Stimulated activated CD8-positive, alpha-beta memory T cell treated with anti-CD3 and anti-CD28 coated beads, Interleukin-2, amount 100 ng/mL, for 1 hour (primary cell): ENCODE measurements at places on chromosomes 3 and 15.

- DNase-seq = no peak
Observed at GRCh38 chr15:78617076-78617475, 3.7 kb downstream of the CHRNA3 start.

- DNase-seq = no peak
Observed at GRCh38 chr3:153600896-153601295, 438.9 kb downstream of the RAP2B start.

- no peak for DNase-seq
Observed at GRCh38 chr3:14428087-14429033, 26.0 kb downstream of the SLC6A6 start.

DNA sequence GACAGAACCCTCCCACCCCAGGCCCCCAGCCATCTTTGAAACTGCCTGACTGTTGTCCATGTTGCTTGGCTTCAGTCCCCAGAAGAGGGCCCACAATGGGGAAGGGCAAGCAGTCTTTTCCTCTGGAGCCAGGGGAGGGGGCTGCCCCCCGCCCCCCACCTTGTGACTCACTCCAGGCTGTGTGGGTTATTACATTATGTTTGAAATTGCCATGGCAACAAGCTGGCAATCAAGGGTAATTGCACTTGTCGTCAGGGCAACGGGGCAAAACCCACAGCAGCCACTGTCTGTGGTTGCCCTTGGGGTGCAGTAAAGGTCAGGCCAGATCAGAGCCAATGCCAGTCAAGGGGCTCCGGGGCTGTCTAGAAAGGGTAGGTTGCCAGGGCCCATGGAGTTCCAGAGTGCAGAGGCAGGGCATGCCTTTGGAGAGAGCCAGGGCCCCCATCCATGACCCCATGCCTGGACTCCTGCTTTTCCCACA lies 3.1 kb upstream of the CAMKV start:
- no peak for DNase-seq

DNA sequence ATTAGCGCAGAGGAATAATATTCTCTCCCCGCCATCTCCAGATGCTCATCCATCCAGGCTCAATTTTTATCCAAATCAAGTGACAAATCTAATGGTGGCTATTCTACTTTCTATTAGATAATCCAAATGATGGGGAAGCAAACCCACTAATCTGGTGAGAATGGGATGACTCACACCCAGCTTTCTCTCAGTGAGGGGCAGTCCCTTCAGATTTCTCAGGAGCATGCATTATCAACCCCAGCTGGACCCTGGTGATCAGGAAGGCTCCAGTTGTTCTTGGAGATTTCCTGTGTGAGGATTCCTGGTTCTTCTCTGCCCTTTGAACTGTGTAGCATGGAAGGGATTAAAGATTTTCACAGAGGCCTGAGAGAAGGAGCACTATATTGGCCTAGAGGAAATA lies 358.0 kb downstream of the WDR72 start:
- no peak for DNase-seq

GRCh38 chr3:178022599-178022998 lies 513.6 kb upstream of the KCNMB2 start:
- no peak for DNase-seq

GRCh38 chr3:59658274-59658673 lies 608.4 kb upstream of the CFAP20DC start:
- no peak for DNase-seq

GRCh38 chr3:24472358-24472757 lies 22.3 kb downstream of the THRB start:
- no peak for DNase-seq

DNA sequence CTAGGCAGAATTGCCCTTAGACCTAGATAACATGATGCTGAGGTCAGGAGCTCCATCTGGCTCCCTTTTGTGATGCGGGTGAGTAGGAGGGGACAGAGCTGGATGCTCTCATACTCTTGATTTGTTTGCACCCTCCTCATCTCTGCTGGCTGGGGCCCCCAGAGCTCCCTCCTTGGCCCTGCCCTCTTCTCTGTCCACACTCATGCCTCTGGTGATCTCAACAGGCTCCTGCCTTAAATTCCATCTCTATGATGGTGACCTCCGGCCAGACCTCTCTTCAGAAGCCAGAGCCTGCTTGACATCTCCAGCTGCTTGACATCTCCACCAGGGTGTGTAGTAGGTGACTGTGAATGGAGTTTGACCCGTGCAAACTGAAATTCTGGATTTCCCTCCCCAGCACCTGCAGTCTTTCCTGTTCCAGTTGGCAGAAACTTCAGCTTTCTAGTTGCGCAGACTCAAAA lies 4.3 kb upstream of the FGD5 start:
- DNase-seq = no peak

DNA sequence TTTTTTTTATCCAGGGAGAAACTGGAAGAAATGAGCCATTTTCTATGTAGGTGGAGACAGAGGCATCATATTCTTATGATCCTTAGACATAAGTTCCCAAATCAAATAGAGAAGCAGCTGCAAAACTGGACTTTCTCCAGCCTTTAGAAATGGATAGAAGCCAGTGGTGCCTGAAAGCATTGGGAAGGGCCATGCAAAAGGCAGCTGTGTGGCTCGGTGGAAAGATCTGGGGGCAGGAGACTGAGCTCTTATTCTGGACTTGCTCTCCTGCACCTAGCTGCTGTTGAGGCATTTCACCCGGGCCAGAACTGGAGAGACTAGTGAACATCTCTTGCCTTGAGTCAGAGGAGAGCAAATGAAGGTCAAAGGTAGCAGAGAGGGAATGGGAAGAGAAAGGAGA lies 73.1 kb downstream of the TFG start:
- DNase-seq = no peak

- DNase-seq = no peak
Observed at GRCh38 chr15:80418892-80419537, 14.8 kb downstream of the ARNT2 start.

- DNase-seq = no peak
Observed at GRCh38 chr15:78978601-78979179, 33.8 kb upstream of the CTSH start.

- DNase-seq = no peak
Observed at GRCh38 chr3:72303926-72304325, 519.0 kb upstream of the PROK2 start.

- DNase-seq = no peak
Observed at GRCh38 chr3:71087143-71088018, 496.1 kb downstream of the FOXP1 start.

DNA sequence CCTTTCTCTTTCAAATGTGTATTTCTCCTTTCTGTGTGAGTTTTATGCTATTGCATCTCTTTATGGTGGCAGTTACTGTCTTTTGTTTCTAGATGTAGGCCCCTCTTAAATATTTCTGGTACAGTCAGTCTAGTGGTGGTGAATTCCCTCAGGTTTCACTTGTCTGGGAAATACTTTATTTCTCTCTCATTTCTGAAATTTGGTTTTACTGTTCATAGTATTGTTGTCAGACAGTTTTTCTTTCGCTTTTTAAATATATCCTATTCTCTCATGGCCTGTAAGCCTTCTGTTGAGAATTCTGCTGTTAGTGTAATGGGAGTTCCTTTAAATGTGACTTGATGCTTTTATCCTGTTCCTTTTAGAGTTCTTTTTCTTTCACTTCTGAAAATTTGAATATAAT lies 874.0 kb downstream of the PLOD2 start:
- DNase-seq = no peak

DNA sequence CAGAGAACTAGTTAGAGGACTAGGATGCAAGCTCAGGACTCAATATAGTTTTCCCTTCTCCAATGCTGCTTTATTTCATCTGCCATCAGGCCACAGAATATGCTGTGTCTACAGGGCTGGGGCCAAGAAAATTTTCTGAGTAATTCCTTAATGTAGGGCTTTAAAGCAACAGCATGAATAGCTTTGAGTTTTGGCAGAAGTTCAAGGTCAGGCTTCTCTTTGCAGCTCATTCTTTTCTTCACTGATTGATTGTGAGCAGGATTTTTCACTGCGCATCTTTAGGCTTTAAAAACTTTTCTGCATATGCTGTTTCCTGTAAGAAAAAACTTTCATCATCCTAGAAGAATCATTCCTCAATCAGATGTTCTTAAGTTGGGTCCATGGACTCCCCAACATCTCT lies 4.6 kb downstream of the TMEM108 start:
- no peak for DNase-seq

- DNase-seq = no peak
Observed at GRCh38 chr15:48315041-48315440, 16.2 kb upstream of the DUT start.

DNA sequence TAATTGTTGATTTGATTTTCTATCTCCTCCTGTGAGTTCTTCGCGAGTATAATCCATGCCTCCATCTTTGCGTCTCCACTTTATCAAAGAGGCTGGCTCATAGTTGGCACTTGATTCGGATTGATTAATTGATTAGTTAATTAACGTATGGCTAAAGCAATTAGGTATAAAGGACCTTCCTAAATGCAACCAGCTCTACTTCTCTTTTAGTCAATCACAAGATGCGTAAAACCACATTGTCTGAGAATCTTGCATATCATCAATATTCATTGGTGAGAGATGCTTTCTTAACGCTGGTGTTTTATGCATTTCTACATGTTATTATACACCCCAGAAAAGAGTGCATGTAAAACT lies 56.4 kb upstream of the NR2F2 start:
- DNase-seq = no peak

DNA sequence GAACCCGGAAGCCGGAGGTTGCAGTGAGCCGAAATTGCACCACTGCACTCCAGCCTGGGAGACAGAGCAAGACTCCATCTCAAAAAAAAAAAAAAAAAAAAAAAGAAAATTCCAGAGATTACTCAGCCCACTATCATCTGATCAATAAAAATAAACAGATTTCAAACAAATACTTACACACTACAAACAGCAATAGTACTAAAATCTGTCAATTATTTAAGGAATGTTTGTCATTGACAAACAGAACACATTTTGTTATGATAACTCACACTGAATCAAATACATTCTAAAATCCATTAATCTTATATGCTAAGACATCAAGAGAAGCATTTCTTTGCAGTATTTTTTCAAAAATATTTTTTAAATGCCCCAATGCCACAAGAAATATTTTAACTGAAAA lies 7.6 kb downstream of the MYO9A start:
- DNase-seq = no peak

DNA sequence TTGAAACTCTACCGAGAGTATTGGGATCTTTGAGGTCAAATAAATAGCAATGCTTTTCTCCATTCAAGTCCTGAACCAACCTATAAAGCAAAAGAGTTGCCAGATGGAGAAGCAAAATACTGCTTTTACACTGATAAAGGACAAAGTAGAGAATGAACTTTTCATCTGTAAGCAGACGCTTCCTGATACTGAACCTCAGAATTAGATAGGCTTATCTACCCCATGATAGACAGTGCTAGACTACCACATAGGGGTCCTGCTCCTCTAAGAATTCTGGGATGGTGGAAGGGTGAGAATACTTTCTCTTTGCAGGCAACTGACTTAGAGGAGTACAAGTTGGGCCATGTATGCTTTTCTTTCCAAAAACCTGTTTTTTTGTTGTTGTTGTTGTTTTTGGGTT lies 9.5 kb downstream of the SAXO2 start:
- DNase-seq = no peak

- no peak for DNase-seq
Observed at GRCh38 chr15:79896131-79896633, 632 bp downstream of the MTHFS start.

DNA sequence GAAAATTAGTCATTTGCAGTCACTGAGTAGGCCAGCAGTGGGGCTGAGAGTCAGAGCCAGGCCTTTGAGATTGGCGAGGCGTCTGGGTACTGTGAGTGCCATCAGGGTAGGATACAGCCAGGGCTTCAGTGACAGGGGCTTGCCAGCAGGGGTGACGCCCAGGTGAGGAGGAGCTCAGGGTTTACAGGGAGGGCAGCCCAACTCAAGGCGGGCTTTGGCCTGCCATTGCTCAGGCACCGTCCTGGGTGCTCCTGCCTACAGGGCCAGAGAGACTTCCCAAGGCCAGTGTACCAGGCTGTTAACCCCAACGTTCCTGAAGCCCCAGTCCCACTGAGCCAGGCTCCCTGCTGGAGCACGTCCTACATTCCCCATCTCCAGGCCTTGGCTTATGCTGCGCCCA lies 152.0 kb downstream of the FBLN2 start:
- DNase-seq = no peak

- DNase-seq = no peak
Observed at GRCh38 chr3:113948015-113948917, 453 bp downstream of the ZDHHC23 start.
